ENCODE measurements at places on chromosomes 5 and 9.

DNA sequence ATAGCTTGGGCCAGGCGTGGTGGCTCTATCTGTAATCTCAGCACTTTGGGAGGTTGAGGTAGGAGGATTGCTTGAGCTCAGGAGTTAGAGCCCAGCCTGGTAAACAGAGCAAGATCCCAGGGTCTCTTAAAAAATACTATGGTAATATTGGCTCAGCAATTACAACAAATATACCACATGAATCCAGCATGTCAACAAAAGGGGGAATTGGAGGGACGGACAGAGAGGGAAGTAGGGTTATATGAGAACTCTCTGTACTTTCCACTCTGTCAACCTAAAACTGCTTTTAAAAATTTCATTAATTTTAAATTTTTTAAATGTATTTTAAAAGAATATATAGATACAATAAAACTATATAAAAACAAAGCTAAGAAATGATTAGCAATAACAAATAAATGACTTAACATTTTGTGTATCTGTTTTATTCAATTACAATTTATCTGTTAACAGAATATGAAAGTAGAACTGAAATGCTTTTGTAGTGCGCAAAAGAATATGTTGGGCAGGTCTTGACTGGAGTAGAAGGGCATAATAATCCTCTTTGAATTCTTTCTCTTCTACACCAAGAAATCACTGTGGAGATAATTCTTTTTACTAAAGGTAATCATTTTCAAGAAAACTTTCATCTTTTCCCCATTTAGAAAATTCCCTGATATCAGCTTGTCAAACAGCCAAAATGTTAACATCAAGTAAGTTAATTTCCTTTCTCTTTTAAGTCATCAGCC, 12.9 kb upstream of the CDC42SE2 start:
- DNase-seq = no peak

DNA sequence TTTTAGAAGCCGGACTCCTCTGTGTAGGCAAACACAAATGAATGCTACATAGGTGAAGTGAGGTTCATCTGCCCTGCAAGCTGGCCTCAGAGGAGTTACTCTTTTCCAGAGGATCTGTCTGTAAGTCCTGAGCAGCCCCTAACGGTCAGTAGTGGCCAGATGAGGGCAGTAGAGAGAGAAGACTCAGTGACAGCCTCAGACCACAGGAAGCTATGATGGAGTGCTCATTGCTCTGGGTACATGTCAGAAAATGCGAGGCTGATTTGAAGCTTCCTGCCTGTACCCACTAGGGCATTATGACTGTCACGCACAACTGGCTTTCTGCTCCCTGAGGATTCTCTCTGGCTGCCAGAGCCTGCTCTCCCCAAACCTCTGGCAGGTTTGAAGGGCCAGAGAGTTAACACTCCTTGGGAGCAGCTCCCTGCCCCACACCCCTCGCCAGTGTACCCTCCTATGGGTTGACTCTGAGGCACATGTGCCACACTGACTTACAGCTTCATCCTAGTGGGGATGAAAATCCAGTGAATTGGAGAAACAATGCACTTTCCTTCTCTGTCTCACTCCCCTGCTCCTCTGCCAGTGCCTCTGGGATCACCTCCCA, 141.5 kb downstream of the GABRG2 start:
- DNase-seq = no peak

DNA sequence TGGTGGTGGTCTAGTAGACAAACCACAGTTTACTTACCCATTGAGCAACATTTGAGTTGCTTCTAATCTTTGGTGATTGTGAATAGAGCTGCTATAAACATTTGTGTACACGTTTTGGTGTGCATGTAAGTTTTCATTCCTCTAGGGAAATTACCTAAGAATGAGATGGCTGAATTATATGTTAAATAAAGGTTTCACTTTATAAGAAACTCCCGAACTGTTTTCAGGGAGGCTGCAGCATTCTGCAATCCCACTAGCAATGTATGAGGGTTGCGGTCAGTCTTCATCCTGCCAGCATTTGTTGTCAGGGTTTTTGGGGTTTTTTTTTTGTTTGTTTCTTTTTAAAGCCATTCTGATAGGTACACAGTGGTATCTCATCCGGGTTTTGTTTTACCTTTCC, 45.7 kb upstream of the PPARGC1B start:
- DNase-seq = no peak

DNA sequence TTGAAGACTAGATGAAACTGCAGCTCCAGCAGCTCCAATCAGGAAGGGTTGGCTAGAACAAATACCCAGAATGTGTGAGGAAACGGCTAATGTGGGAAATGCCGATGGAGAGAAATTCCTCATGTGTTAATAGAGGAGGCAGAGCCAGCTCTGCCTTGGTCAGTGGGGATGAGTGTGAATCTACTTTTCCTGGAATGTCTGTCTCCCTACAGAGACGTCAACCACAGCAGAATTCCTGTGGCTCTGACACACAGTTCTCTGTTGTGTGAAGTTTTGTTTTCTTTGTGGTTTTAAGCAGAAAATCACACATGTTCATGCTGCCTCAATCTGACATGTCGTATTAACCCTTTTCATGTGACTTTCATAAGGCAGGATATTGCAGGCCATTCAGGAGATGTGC, 476.6 kb upstream of the WWC1 start:
- no peak for DNase-seq

GRCh38 chr9:89789922-89790510, 185.2 kb downstream of the GADD45G start:
- no peak for DNase-seq

- no peak for DNase-seq
These were observed 41.3 kb downstream of the LRSAM1 start for GRCh38 chr9:127492616-127493015.

All from heart left ventricle (tissue), 16 donors.